Lung (tissue), 17 donors: ENCODE measurements at places on chromosomes 3 and 15. TPM values are rescaled to one million over a fixed set of nuclear protein-coding genes. Genes with fewer than 3 reads are reported as not detected.

DNA sequence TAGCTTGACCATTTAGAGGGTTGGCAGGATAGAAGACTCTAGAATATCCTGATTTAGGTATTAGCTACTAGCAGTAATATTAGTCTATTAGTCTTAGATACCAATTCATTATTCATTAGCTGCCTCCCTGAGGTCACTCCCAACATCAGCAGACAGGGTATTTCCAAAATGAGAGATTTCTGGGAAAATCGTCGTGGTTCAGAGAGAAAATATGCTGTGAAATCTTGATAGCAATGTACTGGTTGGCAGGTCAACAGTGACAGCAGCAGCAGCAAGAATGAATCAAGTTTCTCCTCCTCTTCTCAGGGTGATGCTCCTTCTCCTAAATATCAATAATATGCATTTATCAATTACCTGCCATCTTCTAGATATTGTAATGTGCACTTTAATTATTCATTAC lies 41.3 kb upstream of the ROBO1 start:
- no peaks in the 10 kb centered on the region for H3K36me3 ChIP-seq
- no peak for DNase-seq
- no peaks in the 10 kb centered on the region for H3K27me3 ChIP-seq
- H3K4me1 ChIP-seq = no peaks in the 10 kb centered on the region
- no peak overlapping the region for H3K4me3 ChIP-seq

GRCh38 chr3:22729981-22730380 lies 473.1 kb upstream of the UBE2E2 start:
- H3K27me3 ChIP-seq = no peaks in the 10 kb centered on the region
- no peaks in the 10 kb centered on the region for H3K4me1 ChIP-seq
- H3K4me3 ChIP-seq = no peak overlapping the region

The GMNC gene
- total RNA-seq = 0.09 TPM

The SLC6A11 gene
- 0.09 TPM for total RNA-seq

GRCh38 chr15:38886315-38887163 lies 321.9 kb upstream of the RASGRP1 start:
- H3K4me1 ChIP-seq = peaks cover 5% of the 10 kb centered on the region
- peak; percentile 79 for DNase-seq
- H3K27ac ChIP-seq = no peak overlapping the region
- no peak overlapping the region for H3K4me3 ChIP-seq
- H3K36me3 ChIP-seq = no peaks in the 10 kb centered on the region

GRCh38 chr3:150133293-150133692 lies 162.6 kb upstream of the PFN2 start:
- H3K27ac ChIP-seq = no peak overlapping the region
- H3K27me3 ChIP-seq = no peaks in the 10 kb centered on the region
- H3K4me1 ChIP-seq = no peaks in the 10 kb centered on the region
- no peak for DNase-seq
- no peaks in the 10 kb centered on the region for H3K36me3 ChIP-seq
